Activated T-helper 17 cell treated with anti-CD3 and anti-CD28 coated beads, Interleukin-2, amount 50 U/mL, for 72 hours (primary cell): ENCODE measurements at places on chromosomes 6 and 20. TPM values are rescaled to one million over a fixed set of nuclear protein-coding genes. Genes with fewer than 3 reads are reported as not detected.

- ATAC-seq, result no peak
Observed at GRCh38 chr6:102485480-102485879, 1092.0 kb downstream of the GRIK2 start.

DNA sequence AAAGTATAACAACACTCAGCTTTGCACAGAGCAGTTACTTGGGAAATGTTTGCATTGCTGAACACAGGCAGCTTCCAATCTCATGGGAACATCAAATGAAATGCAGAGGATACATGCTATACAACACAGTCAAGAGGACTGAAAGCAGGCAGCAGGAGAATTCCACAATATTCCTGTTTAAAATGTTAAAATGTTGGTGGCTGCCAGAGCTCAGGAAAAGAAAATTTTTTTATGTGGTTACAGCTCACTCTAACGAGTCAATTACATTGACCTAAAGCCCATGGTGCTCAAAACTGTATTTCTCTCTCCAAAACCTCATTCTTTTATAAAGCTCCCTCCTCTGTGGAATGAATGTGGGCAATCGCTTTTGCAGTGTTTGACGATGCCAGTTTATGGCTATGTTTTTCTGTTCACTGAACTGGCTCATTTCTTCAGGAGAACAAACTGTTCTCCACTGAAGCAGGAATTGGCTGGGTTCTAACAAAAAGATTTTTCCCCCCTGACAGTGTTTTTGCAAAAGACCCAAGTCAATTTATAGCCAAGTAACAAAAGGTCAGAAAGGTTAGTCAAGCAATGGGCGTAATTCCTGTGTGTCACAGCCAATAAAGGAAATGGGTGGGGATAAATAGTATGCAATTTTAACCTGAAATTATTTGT is 69.0 kb downstream of the ZHX3 start:
- ATAC-seq, result no peak

DNA sequence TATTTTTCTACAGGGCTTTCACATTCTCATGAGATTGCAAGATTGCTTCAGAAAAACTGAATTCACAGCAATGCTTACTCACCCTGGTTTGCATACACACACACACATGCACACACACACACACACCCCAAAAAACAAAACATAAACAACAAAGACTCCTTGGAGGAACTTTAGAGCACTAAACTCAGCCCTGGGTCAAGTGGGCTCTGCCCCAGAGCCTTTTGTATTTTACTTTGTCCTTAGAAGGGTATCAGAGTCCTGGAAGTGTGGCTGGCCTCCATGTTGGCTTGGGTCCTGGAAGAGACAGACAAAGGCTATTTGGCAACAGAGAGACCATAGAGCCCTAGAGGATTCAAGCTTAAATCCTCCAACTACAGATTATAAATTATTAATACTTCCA is 8.0 kb upstream of the CST9 start:
- ATAC-seq, result no peak

DNA sequence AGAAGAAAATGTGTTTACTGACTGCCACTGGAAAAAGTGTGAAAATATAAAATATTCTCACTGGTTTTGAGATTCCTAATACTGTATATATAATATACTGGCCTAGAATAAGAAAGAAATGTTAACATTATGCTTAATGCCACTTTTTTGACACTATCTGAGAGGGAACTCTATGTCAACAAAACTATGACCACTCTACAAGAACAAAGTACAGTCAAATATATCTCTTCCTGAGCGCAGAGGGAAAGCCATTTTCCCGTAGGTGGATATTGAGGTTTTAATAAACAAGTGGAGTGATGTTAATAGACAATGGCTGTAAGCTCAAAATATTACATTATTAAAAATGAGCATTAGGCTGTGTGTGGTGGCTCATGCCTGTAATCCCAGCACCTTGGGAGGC is 24.9 kb downstream of the LYRM4 start:
- ATAC-seq, result no peak

- no peak for ATAC-seq
Observed at GRCh38 chr6:140070846-140071473, 696.5 kb upstream of the CITED2 start.

GRCh38 chr6:12342664-12343063 is 52.5 kb downstream of the EDN1 start:
- ATAC-seq, result no peak

- peak; percentile 6 for ATAC-seq
Observed at GRCh38 chr6:31356216-31356945, 598 bp downstream of the HLA-B start.

GRCh38 chr6:3607171-3607570 is 144.3 kb downstream of the PXDC1 start:
- no peak for ATAC-seq

GRCh38 chr6:34436803-34437643 is 11.2 kb upstream of the RPS10 start:
- no peak for ATAC-seq

DNA sequence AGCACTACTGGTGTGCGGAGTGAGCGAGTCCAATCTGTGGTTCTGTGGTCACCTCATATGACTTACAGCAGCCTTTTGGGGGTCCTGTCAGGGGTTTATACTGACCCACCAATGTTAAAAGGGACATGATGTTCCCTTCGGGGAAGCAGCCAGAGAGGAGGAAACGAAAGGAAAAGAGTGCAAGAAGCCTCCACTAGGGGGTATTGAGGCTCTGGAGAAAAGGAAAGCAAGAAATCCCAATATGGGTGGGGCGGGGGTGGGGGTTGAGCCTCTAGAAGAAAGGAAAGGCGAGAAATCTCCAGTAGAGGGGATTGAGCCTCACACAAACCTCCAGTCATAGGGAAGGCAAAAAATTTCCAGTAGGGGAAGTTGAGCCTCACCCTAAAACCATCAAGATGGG is 249.3 kb upstream of the ECI2 start:
- no peak for ATAC-seq

GRCh38 chr6:50116797-50117542 is 67.2 kb upstream of the DEFB112 start:
- ATAC-seq, result no peak

- peak; percentile 98 for ATAC-seq
Observed at GRCh38 chr6:150301846-150302519, 66.8 kb upstream of the IYD start.

DNA sequence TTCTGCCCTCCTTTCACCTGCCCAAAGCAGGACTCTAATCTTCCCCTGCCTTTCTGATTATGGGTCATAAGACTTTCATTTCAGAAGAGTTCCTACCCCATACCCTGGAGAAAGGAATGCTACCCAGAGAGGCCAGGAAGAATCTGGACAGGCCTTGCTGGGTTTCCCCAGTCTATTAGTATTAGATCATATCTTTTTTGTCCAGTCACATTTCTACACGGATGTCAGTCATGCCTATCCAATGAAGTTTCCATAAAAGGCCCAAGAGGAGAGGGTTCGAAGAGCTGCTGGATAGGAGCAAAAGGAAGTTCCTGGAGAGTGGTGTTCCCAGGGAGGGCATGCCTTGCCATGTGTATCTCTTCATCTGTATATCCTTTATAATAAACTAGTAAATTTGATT is 3.2 kb downstream of the POLH start:
- no peak for ATAC-seq

DNA sequence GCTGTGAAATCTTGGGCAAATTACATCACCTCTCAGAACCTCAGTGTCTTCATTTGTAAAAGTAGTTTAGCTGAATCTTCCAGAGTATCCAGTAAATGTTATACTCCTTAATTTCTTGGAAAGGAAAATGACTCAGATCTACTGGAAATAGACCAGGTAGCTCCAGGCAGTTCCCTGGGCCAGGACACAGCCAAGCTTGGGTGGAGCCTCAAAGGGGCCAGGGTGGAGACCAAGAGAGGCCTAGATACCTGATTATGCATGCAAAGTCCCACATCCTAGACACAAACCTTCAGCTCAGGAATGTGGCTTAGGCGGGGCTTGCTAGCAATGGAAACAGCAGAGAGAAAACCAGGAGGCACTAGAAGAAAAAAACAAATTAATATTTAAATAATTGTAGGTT is 272.8 kb downstream of the MAFB start:
- ATAC-seq, result no peak

GRCh38 chr6:18245642-18246041 is 18.7 kb downstream of the DEK start:
- peak; percentile 64 for ATAC-seq

- ATAC-seq, result peak; percentile 34
Observed at GRCh38 chr6:152124429-152125074, 317.1 kb downstream of the ESR1 start.

DNA sequence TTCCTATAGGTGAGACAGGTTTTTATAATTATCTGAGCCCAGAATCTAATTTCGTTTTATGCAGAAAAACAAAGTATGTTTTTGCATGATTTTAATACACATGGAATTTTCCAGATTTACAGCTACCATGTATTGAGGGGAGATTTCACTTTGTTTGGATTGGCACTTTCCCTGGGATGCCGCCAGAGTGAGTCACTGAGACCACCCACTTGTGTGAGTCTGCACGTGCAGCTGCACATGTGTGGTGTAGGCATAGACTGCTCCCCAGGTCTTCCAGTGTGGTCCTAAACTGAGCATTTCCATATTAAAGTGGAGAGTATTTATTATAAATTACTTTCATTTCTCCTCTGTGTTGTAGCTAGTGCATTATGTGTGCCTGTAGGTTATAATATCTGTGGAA is 186.8 kb downstream of the UBE3D start:
- no peak for ATAC-seq

DNA sequence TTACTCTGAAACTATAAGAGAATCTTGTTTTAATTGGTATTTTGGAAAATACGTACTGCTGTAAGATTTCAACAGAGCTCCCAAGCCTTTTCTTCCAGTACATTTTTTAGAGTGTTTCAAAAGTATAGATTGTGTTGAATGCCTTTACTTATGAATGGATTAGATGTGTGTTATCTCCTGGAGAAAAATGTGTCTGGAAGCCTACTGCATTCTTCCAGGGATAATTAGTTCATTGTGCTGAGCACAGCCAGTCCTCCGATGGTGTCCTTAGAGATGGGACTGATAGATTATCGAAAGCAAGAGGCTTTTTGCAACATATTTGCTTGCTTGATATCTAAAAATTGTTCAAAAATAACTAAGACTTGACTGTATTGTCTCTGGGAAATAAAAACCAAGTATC is 114.2 kb downstream of the PLEKHG1 start:
- ATAC-seq, result no peak

DNA sequence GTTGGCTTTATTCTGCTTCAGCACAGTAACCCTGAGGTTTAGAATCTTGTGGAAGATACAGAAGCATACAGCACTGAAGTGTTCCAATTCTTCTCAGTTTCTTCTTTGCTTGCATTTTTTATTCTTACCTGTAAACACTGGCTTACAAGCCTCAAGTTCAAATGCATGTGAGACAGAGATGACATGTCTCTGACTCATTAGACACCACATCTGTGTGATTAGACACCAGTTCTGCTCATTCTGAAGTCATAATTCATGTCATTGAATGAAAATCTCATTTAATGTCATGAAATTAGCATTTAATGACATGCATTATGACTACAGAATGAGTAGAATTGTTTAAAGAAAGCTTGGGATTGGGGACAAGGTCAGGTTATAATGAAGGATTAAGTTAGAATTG is 5.8 kb downstream of the GZF1 start:
- ATAC-seq, result peak; percentile 74

DNA sequence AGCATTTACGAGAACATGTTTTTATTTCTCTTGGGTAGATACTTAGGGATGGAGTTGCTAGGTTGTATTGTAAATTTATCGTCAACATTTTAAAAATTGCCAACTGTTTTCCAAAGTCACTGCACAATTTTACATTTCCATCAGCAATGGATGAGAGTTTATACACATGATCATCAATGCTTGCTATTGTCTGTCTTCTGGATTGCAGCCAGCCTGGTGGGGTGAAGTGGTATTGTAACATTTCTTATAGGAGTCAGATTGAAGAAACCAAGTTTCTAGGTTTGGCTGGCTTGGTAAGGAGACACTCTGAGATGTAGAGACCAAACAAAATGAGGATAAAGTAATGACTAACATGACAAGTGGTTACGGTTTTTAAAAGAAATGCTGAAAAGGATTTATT is 57.1 kb upstream of the HDDC2 start:
- ATAC-seq, result no peak

TDRD6 gene
- not detected for total RNA-seq

NKAIN4 gene
- not detected for total RNA-seq

ADA gene
- 30.4 TPM for total RNA-seq

IL17F gene
- 295 TPM for total RNA-seq

EFCAB8 gene
- total RNA-seq, result 0.45 TPM

PNPLA1 gene
- total RNA-seq, result not detected

CCDC170 gene
- total RNA-seq, result not detected

CTSZ gene
- 52.2 TPM for total RNA-seq

HLA-C gene
- total RNA-seq, result 1,648 TPM

GNMT gene
- total RNA-seq, result 0.30 TPM

USP49 gene
- total RNA-seq, result 8.0 TPM

LTA gene
- total RNA-seq, result 163 TPM

CALHM5 gene
- not detected for total RNA-seq

ZSCAN23 gene
- 0.24 TPM for total RNA-seq

DLL1 gene
- 0.11 TPM for total RNA-seq

FOXA2 gene
- total RNA-seq, result not detected

CCN6 gene
- 0.66 TPM for total RNA-seq

ZSCAN16 gene
- total RNA-seq, result 2.0 TPM

MARCKS gene
- total RNA-seq, result 0.40 TPM

KCNK17 gene
- not detected for total RNA-seq

FNDC11 gene
- not detected for total RNA-seq

KIF25 gene
- total RNA-seq, result 1.8 TPM
